ENCODE measurements at places on chromosomes 4 and X.

DNA sequence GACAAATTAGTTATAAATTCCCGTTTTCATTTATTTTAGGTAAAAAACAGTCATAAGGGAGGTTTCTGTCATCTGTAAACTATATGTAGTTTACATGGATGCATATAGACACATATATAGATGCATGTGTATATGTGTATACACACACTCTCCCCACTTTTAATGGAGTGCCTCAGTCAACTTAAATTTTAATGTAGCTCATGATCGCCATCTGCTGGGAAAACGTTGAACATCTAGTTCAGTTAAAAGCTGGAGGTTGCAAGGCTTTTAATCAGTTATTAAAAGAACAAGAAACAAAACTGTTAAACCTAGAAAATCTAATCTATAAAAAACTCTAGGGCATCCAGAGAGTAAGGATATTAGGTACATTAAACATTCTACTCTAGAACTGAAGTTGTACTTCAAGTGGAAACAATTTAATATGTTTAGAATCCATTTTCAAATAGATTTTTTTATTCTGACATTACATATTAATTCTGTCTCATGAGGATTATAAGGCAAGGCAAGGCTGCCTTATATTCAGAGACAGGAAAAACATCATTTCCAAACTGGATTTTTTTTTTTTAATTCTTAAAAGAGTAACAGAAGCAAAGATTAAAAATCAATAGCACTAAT, 122.6 kb downstream of the SHISA3 start:
- no peak for DNase-seq

DNA sequence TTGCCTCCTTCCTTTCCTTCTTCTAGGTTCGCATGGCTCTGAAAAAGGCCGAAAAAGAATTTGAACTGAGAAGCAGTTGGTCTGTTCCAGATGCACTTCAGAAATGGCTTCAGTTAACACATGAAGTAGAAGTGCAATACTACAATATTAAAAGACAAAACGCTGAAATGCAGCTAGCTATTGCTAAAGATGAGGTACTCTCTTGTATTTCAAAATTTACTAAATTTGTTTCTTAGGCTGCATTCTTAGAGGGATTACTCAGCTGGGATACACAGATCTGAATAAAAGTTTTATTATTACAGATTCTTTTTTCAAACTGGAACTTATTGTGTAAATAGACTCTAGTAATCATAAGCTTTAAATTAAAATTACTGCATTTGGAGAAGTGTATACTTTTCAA, 146.9 kb downstream of the STIM2 start:
- DNase-seq: no peak

- DNase-seq: no peak
These were observed 87.8 kb downstream of the NCAPG start for GRCh38 chr4:17898553-17899055.

GRCh38 chr4:24252121-24252520, 332.2 kb downstream of the DHX15 start:
- DNase-seq: no peak

- DNase-seq: no peak
These were observed 22.8 kb downstream of the NDST4 start for GRCh38 chr4:115090483-115091075.

DNA sequence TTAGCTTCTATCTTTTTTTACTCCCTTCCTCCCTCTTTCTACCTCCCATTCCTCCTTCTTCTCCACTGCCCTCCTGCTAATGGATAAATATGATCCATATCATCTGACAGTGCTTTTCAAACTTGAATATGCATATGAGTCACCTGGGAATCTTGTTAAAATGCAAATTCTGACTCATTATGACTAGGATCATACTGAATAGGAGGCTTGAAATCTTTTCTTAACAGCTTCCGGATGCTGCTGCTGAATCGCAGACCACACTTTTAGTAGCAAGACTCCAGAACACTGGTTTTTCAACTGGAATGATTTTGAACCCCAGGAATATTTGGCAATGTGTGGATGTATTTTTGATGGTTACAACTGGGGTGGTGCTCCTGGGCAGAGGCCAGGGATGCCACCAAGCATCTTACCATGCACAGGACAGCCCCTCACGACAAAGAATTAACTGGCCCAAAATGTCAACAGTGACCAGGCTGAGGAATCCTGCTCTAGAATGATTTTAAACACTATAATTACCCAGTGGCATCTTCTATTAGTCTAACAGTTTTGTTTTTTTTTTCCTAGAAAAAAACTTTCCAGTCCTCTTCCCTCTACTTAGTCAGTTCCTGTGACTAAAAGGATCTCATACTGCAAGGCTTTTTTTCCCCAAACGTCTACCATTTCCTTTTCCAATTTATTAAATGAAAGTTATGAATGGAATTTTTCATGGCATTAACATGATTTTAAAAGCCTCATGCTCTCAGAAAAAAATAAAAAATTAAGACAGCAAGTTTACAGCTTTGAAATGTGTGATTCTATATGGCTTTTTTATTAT, 10.6 kb upstream of the PYURF start:
- no peak for DNase-seq

DNA sequence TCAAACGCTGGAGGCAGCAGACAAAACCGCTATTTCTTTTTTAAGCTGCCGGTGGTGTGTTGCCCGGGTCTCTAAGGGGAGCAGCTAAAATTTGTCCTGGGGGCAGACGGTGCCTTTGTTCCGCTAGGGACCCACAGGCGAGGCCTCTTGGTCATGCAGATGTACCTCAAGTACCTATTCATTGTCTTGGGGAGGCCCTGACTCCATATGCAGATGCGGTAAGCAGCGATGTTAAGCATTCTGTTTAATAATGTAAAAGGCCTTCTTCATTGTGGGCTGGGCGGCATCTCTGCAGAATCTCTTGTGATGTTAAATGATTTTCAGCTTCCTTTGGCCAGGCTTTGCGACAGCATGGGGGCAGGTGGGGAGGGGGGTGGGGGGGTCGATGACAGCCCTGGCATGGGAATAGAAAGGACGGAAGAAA, 98.9 kb upstream of the PJA1 start:
- no peak for DNase-seq

DNA sequence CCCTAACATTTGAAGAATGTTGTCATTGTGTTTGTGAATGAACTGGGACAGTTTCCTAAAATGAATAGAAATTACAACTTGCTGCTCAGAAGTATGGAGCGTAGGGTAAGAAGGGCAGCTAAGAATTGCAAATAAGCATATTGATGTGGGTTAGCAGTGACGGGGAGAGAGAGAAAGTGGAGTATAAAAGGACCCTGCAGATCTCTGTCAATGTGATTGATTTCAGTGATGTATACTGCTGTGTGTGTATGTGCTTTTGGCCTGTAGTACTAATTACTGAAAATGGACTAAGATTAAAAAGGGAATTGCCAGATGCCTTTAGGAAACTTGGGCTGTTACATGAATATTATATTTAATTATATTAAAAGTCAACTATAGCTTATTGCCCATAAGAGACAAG, 7.8 kb upstream of the MFAP3L start:
- no peak for DNase-seq

DNA sequence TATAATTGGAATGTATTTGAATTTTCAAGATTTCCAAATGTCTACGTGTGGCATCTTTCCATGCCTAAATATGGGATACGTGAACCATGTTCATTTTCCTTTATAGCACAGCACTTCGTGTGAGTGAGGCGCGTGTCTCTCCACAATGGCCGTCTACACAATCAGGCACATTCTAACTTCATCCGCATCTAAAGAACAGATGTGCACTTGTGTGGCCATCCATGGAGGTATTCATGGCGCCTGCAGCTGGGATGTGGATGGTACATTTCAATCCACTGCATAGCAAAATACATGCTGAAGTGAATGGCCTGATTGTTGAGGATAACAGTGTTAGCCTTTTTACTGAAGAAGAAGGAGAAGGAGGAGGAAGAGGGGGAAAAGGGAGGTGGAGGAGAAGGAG, 34.5 kb upstream of the TRIM2 start:
- DNase-seq: no peak

DNA sequence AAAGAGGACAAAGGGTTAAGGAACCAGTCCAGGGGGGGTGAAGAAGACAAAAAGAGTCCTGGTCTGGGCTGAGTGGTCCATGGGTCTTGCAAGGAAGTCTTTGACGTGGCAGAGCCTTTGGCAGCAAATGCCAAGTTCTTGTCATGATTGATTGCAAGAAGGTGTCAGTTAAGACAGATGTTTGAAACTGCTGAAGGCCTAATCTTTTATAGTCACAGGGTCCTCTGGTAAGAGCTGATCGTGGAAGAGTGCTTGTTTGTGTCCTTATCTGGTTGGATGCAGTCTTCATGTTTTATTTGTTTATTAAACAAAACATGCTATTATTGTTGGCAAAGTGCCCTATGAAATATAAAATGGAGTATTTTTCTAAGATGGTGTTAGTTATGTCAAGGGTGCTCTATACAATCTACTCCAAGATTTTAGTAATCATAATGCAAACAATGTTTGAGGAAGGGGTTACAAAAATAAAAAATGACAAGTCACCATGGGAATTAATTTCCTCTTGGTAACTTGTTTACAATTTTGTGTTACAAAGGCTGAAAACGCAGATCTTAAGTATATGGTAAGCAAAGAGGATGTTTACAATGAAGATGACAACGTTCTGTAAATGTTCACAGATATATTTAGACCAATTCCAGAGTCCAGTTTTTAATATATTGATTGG, 85.9 kb downstream of the MAGED4 start:
- DNase-seq: no peak

- DNase-seq: no peak
These were observed at the start of gene CFP for GRCh38 chrX:47629419-47630200. CFP (minus strand) TSS chrX:47629930; CDS start chrX:47629844, 86 bp downstream.

- no peak for DNase-seq
These were observed 328.0 kb downstream of the NAF1 start for GRCh38 chr4:162838671-162839070.

GRCh38 chr4:76526585-76526990, 91.6 kb downstream of the SHROOM3 start:
- DNase-seq: peak; percentile 98

- DNase-seq: no peak
These were observed 106.9 kb upstream of the ACSL4 start for GRCh38 chrX:109839694-109840567.

GRCh38 chr4:177478496-177478895, 36.3 kb upstream of the AGA start:
- peak; percentile 51 for DNase-seq

DNA sequence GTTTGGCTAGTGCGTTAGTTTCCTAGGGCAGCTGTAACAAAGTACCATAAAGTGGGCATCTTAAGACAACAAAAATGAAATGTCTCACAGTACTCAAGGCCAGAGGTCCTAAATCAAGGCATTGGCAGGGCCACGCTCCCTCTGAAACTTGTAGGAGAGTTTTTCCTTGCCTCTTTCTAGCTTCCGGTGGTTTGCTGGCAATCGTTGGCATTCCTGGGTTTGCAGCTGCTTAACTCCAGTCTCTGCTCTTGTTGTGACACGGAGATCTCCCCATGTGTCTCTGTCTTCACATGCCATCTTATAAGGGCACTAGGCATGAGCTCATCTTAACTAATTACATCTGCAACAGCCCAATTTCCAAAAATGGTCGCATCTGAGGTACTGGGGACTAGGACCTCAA, 362.0 kb upstream of the BOD1L1 start:
- DNase-seq: no peak

DNA sequence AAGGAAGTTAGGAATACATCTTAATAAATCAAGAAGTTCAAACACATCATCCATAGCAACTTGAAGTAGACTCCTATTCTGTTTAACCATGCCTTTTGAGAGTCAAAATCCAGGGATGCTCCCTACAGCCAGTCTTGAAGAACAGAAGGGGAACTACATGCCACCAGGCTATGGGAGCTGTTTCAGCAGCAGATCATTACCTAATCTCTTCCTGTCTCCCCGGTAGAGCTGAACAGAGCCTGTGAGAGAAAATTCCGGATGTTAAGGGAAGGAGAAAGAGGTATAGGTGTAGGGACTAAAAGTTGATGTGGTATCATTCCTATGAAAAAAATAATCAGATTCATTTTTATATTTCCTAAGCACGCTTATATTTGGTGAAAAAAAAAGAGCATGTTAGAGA, 352.2 kb downstream of the SPRY1 start:
- no peak for DNase-seq

GRCh38 chrX:40083120-40083978, 14.4 kb downstream of the BCOR start:
- DNase-seq: no peak

DNA sequence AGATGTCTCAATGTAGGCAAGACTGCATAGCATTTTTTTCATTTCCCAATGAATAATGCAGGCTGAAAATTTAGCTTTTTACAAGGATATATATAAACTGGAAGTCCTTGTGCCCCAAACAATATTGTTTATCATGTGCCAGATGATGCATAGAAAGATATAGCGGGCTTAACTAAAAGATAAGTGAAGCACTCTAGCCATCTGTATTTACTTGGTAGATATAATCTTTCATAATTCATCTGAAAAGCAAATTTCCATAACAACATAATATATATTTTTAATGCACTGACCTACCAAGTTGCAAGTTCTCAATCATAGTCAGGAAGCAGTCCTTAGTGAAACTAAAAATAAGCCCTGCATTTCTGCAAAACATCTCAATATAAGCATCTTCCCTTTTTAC, 653.3 kb downstream of the NLGN4X start:
- DNase-seq: no peak

- no peak for DNase-seq
These were observed 106.1 kb downstream of the WWC2 start for GRCh38 chr4:183205193-183205592.

DNA sequence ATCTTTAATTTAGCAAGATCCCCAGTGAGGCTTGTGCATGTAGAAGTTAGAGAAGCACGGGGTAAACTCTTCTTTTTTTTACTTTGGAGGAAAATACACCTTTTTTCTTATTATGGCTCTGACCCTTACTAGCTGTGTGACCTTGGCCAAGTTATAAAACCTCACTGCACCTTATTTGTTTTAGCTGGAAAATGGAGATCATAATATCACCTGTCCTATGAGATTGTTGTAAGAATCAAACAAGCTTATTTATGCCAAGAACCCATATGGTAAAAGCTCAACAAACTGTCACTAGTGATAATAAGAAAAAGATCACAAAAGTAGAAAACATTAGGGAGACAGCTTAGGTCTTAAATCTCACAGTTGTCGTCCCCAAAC, 126.6 kb downstream of the PTTG2 start:
- no peak for DNase-seq

- DNase-seq: no peak
These were observed 407 bp downstream of the IL13RA1 start for GRCh38 chrX:118727686-118728339.

DNA sequence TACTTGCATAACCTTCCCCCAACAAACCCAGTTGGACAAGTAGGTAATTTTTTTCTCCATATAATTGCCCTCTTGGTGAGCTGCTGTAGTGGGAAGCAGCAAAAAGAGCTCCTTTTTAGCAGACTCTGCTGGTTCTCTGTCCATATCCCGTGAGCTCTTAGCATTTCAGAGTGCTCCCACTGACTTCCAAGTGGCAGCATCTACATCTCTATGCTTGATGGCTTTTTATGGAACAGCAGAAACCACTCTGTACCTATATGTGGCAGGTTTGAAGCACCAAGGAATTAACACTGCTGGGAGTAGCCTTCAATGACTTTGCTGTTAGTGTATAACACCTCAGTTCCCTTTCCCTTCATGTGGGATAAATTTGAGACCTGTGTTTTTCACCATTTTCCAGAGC, 168.4 kb upstream of the NHS start:
- DNase-seq: no peak

- DNase-seq: no peak
These were observed 13.2 kb downstream of the GPC4 start for GRCh38 chrX:133402042-133402453.

GRCh38 chrX:109813236-109813635, 80.2 kb upstream of the ACSL4 start:
- DNase-seq: no peak
